Thoracic aorta (tissue), 2 donors: ENCODE measurements at places on chromosomes 5 and 9.

DNA sequence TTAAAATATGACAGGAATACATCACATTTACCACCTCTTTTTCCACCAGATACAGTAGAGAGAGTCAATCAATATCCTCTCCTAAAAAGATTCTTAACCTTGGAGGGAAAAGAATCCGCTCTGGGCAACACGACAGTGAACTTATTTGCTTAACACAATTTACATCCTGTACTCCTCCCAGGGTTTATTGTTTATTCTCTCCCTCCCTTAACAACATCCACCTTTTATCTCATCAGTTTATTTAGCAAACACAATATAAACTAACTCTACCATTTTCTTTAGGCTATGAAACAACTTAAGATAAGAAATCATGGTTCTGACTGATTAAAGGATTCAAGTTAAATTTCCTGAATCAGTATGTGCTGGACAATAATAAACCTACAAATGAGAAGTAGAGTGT lies 50.9 kb downstream of the CERT1 start:
- no peak overlapping the region for H3K27ac ChIP-seq
- peaks cover 25% of the 10 kb centered on the region for H3K4me1 ChIP-seq
- DNase-seq, result no peak
- no peak overlapping the region for H3K4me3 ChIP-seq
- H3K27me3 ChIP-seq, result no peaks in the 10 kb centered on the region

DNA sequence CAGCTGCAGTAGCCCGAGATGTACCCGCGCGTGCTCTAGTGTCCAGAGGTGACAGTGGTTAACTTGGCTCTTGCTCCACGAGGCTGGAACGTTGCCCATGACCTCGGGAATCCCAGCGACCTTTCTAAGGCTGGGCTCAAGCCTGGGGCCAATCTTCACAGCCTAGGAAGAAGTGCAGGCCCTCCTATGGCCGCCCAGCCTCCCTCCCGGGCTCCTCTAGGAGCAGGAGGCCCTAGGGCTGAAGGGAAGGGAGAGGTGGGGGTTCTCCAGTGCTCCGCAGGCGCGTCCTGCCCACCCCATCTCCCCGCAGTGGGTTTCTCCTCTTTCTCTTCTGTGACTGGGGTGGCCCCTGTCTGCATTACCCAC lies 13.3 kb downstream of the NR2F1 start:
- H3K27me3 ChIP-seq, result peaks cover 20% of the 10 kb centered on the region
- no peak overlapping the region for H3K4me3 ChIP-seq
- DNase-seq, result no peak
- no peak overlapping the region for H3K27ac ChIP-seq
- H3K36me3 ChIP-seq, result no peaks in the 10 kb centered on the region

- DNase-seq, result no peak
- no peak overlapping the region for H3K4me3 ChIP-seq
- H3K36me3 ChIP-seq, result no peaks in the 10 kb centered on the region
- H3K27me3 ChIP-seq, result no peaks in the 10 kb centered on the region
- no peak overlapping the region for H3K27ac ChIP-seq
Observed at GRCh38 chr5:144583541-144584449, 413.1 kb downstream of the KCTD16 start.

DNA sequence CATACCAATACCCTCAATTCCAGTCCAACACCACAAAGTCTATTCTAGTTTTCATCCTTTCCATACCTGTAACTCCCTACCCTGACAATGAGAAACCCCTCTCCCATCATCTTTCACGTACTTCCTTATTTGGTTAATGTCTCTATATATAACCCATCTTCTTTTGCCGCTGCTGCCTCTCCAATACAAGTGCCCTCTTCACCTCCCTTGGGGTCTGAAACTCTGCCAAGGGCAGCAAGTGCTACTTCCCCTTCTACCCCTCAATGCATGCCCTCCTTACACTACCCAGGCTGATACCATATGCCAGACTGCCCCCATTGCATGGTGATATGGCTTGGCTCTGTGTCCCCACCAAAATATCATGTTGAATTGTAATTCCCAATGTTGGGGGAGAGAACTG lies 24.4 kb upstream of the SMIM15 start:
- no peaks in the 10 kb centered on the region for H3K4me1 ChIP-seq
- no peaks in the 10 kb centered on the region for H3K36me3 ChIP-seq
- DNase-seq, result no peak
- H3K27ac ChIP-seq, result no peak overlapping the region
- H3K4me3 ChIP-seq, result no peak overlapping the region
- H3K27me3 ChIP-seq, result no peaks in the 10 kb centered on the region

DNA sequence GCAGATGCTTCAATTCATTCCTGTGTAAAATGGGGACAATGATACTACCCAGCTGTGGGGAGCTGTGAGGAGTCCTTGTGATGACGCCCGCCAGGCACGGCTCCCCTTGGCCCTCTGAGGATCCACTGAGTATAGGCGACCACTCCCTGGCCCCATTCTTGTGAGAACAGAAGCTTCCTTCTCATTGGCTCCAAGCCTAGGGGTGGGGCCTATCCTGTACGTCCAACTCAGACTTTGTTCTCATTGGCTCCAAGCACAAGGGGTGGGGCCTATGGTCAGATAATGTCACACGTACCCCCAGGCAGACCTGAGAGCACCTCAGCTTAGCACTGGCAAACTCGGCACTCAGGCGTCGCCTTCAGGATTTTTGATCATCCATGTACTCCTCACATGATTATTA lies 232.9 kb upstream of the MVB12B start:
- H3K4me3 ChIP-seq, result no peak overlapping the region
- no peaks in the 10 kb centered on the region for H3K4me1 ChIP-seq
- H3K27ac ChIP-seq, result no peak overlapping the region
- no peaks in the 10 kb centered on the region for H3K36me3 ChIP-seq

GRCh38 chr9:130446101-130446861 lies 1.5 kb downstream of the ASS1 start:
- DNase-seq, result peak; percentile 59
- H3K27ac ChIP-seq, result peak overlapping the region; percentile 70
- no peaks in the 10 kb centered on the region for H3K36me3 ChIP-seq
- H3K4me1 ChIP-seq, result peaks cover 55% of the 10 kb centered on the region

DNA sequence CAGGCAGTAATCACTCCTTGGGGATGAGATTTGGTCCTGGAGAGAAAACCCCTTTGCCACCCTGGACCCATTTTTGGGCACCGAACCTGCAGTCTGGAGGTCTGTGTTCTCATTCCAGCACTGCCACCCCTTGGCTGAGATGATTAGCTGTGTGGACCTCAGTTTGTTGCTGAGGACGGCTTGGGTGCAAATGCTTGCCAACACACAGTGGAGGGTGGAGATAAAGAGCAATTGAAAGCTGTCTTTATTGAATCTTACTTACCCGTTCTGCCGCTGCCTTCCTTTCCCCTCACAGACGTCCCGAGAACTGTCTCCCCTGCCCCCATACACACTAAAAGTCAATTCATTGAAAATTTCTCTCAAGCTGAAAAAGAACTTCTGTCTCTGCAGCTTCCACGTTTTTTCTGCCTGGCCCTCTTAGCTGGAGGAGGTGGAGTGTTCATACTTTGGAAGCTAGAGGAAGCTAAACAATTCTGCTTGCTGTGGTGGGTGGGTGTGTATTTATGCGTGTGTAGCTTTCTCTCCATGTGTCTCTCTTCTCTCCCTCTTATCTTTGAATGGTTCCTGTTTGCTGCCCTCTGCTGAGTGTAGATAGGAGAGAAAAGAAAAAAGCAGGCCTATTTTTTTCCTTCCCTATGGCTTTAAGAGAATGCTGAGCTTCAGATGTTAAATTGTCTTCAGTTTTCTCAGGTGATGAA lies 6.6 kb downstream of the GALNT10 start:
- peaks cover 31% of the 10 kb centered on the region for H3K4me1 ChIP-seq
- DNase-seq, result no peak
- H3K27me3 ChIP-seq, result no peaks in the 10 kb centered on the region
- H3K36me3 ChIP-seq, result peaks cover 4% of the 10 kb centered on the region

DNA sequence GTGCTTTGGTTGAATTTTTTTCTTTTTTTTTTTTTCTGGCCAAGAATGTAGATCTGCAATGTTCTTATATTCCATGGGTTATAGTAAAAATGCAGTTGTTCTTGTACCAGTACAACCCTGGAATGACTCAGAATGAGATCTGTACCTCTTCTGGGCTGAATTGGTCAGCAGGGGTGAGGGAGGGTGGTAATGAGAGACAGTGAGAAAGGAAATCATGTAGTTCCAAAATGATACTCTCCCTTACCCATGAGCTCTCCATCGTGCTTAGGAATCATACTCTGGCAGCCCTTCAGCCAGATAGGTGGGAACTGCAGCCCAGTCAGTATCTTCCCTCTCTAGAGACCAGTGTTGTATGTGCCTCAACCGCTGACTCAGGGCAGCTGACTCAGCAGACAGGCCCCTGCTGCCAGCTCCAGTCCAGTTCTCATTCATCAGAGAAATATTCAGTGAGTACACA lies 2.1 kb upstream of the GLIS3 start:
- H3K4me1 ChIP-seq, result peaks cover 31% of the 10 kb centered on the region
- no peaks in the 10 kb centered on the region for H3K36me3 ChIP-seq
- H3K27ac ChIP-seq, result no peak overlapping the region

GRCh38 chr9:90914196-90914595 lies 112.6 kb downstream of the SYK start:
- peaks cover 10% of the 10 kb centered on the region for H3K4me1 ChIP-seq
- DNase-seq, result no peak
- no peak overlapping the region for H3K4me3 ChIP-seq
- no peak overlapping the region for H3K27ac ChIP-seq
- H3K36me3 ChIP-seq, result no peaks in the 10 kb centered on the region
- H3K27me3 ChIP-seq, result no peaks in the 10 kb centered on the region

- peaks cover 60% of the 10 kb centered on the region for H3K4me1 ChIP-seq
- H3K27ac ChIP-seq, result peak overlapping the region; percentile 62
- peak overlapping the region; percentile 34 for H3K4me3 ChIP-seq
- no peaks in the 10 kb centered on the region for H3K27me3 ChIP-seq
- no peaks in the 10 kb centered on the region for H3K36me3 ChIP-seq
- no peak for DNase-seq
Observed at GRCh38 chr5:147481874-147482705, 27.8 kb downstream of the DPYSL3 start.

- H3K4me3 ChIP-seq, result no peak overlapping the region
- H3K27me3 ChIP-seq, result no peaks in the 10 kb centered on the region
- peaks cover 29% of the 10 kb centered on the region for H3K4me1 ChIP-seq
- H3K36me3 ChIP-seq, result peaks cover 18% of the 10 kb centered on the region
- DNase-seq, result peak; percentile 49
- H3K27ac ChIP-seq, result peak overlapping the region; percentile 97
Observed at GRCh38 chr5:172919525-172920446, 39.4 kb upstream of the RPL26L1 start.

DNA sequence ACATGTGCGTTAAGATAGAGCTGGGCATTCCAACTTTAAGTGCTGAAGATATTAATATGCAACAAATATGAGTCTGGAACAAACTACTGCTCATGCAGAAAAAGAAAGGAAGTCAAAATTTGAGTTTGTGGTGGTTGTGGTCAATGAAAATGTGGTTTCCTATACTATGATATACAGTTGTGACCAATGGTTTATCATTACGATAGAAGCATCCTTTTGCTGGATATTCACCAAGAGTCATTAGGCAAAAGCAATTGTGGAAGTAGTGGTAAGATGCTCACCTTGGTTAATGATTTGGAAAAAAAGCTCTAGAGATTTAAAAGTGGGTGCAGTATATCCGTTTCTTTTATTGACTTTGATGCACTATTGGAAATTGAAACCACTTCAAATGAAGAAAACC lies 1007.0 kb downstream of the NR2F1-AS1 start:
- H3K27ac ChIP-seq, result no peak overlapping the region
- H3K4me3 ChIP-seq, result no peak overlapping the region
- H3K4me1 ChIP-seq, result no peaks in the 10 kb centered on the region
- no peaks in the 10 kb centered on the region for H3K27me3 ChIP-seq
- no peak for DNase-seq

- no peaks in the 10 kb centered on the region for H3K27me3 ChIP-seq
- peak; percentile 51 for DNase-seq
- H3K4me3 ChIP-seq, result peak overlapping the region; percentile 68
- H3K27ac ChIP-seq, result peak overlapping the region; percentile 100
- peaks cover 67% of the 10 kb centered on the region for H3K4me1 ChIP-seq
Observed at GRCh38 chr9:129487658-129488483, 133.0 kb downstream of the C9orf50 start.

- H3K27me3 ChIP-seq, result no peaks in the 10 kb centered on the region
- no peak overlapping the region for H3K27ac ChIP-seq
- no peak for DNase-seq
- H3K36me3 ChIP-seq, result no peaks in the 10 kb centered on the region
Observed at GRCh38 chr9:116837018-116837989, 150.2 kb downstream of the TRIM32 start.

DNA sequence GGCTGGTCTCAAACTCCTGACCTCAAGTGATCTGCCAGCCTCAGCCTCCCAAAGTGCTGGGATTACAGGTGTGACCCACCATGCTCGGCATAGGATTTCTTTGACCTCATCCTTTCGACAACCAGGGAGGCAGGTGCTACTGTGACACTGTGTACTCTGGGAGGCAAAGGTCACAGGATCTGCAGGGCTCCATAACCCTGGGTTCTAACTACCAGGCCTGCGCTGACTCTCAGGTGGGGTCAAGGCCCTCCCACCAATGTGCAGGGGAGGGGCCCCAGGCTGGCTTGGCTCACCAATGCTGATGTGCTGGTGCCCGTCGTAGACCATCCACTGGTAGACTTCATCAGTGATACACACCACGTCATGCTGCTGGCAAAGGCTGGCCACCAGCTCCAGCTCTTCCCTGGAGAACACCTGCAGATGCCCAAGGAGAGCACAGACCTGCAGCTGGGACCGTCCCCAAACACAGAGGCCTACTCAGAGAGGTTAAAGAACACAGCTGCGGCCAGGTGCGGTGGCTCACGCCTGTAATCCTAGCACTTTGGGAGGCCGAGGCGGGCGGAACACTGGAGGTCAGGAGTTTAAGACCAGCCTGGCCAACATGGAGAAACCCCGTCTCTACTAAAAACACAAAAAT lies 7.0 kb upstream of the SPOUT1 start:
- no peak overlapping the region for H3K27ac ChIP-seq
- peaks cover 8% of the 10 kb centered on the region for H3K36me3 ChIP-seq
- no peak for DNase-seq
- H3K4me3 ChIP-seq, result no peak overlapping the region

DNA sequence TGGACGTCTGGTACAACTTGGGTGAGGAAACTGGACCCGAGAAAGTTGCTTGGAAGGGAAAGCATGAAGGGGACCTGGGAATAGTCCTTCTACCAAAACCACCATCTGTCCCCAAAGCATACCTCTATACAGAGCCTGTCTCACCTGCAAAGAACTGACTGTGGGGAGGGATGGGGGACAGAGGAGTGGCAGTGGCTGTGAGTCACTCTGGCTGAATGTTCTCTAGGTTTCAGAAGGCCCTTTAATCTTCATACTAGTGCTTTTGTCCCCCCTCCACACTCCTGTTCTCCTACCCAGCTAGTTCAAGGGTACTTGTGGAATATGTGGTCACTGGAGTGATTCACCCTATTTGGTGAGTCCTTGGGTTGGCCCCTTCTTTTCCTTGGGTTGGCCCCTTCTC lies 109.3 kb upstream of the RUSC2 start:
- no peaks in the 10 kb centered on the region for H3K27me3 ChIP-seq
- peaks cover 19% of the 10 kb centered on the region for H3K36me3 ChIP-seq
- no peaks in the 10 kb centered on the region for H3K4me1 ChIP-seq
- no peak overlapping the region for H3K27ac ChIP-seq
- DNase-seq, result no peak

- no peak overlapping the region for H3K4me3 ChIP-seq
- no peaks in the 10 kb centered on the region for H3K36me3 ChIP-seq
- H3K27ac ChIP-seq, result no peak overlapping the region
- no peak for DNase-seq
- H3K27me3 ChIP-seq, result no peaks in the 10 kb centered on the region
Observed at GRCh38 chr5:137216976-137217598, 282.0 kb downstream of the SPOCK1 start.

- H3K4me1 ChIP-seq, result no peaks in the 10 kb centered on the region
- H3K27me3 ChIP-seq, result no peaks in the 10 kb centered on the region
- DNase-seq, result no peak
- no peak overlapping the region for H3K4me3 ChIP-seq
Observed at GRCh38 chr5:138709202-138709601, 44.0 kb upstream of the CTNNA1 start.
